ENCODE measurements at places on chromosomes 1 and 21.

- ATAC-seq = no peak
Observed at GRCh38 chr1:228390649-228391048, 16.0 kb downstream of the TRIM11 start.

DNA sequence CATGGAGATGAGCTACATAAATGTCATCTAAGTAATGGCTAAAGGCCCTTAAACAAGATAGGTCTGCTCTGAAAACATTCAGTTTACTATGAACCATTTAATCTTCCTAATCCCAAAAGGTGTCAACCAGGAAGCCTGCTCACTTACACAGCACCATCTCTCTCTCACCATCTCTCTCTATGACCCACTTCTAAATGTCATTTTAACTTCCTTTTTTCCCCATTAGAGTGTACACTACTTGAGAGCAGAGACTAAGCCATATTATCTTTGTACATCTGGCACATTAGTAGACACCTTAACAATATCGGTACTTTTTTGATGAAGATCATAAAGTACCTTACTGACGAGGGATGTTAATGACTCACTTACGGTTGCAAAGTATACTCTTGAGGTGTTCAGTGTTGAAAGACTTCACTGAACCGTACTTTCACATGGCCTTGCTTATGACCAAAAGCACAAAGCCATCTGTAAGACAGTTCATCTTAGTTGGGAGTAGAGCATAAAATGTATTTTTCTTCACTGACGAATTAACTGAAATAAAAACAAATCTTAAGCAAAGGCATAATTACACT is 25.4 kb downstream of the FBXO42 start:
- peak; percentile 71 for ATAC-seq

DNA sequence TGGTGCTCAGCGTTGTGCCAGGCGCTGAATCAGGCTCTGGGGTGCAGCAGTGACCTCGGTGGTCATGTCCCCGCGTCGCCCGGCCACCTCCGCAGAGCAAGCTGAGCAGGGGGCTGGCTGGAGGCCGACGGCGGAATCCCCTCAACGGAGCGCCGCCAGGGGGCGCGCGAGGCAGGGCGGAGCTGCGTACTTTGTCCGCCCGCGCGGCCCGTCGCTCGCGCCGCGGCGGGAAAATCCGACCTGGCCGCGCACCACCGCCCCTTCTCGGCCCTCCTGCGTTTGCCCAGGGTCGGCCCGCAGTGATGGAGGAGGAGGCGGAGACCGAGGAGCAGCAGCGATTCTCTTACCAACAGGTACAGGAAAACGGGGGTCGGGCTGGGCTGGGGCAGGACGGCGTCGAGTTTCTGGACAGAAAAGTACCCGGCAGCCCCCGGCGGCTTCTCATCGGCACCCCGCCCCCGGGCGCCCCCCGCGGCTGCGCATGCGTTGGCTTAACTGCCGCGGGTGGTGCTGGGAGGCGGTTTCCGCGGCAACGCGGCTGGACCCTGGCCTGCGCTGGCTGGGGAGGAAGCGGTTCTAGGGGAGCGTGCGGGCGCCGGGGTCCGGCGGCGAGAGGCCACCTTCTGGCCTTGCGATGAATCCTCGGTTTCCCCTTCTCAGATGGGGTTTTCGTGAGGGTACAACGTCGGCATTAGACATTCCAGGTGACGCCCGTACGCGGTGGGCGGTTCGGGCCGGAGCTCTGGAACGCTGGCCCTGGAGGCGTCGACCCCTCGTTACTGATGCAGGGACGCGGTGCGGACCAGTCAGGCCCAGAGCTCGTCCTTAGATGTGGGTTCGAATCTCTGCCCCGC is at the start of gene CENPS:
Gene CENPS, plus strand, starts transcription at position 218 of the 854 bp plus-strand sequence. Its CDS starts 85 bp downstream, at position 303.
- peak; percentile 84 for ATAC-seq

DNA sequence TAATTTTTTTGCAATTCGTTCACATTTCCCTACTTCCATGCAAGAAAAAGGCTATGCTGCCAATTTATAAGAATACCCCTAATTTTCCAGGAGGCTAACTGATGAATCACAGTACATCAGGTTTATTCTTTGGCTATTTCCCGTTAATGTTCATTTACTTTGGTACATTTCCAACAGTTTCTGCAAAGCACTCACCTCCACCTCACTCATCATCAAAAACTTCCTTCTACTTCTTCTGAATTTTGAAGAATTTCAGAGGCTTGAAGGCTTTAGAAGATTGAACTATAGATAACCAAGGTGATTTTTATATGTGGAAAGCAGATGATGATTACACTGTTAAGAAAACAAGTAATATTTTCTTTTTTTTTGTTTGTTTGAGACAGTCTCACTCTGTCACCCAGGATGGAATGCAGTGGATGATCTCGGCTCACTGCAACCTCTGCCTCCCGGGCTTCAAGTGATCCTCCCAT is 60.5 kb upstream of the HP1BP3 start:
- no peak for ATAC-seq

DNA sequence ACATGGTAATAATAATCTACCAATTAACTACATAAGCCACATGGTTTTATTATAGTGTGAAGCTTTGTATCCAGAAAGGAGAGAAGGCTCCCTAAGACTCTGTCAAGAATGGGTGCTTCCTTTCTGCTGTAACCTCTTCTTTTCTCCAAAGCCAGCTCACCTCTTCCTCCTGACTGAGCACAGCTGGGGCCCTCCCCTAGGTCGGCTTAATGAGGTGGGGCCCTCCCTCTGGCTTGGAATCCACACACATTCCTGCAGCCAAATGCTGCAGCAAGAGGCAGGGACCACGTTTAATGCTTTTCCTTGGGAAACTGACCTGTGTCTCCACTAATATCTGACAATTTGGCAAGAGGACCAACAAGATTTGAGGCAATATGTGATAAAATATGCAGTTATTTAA is 94.8 kb downstream of the DSCAM start:
- ATAC-seq = no peak

- ATAC-seq = no peak
Observed at GRCh38 chr1:62285440-62285839, 33.8 kb downstream of the KANK4 start.

DNA sequence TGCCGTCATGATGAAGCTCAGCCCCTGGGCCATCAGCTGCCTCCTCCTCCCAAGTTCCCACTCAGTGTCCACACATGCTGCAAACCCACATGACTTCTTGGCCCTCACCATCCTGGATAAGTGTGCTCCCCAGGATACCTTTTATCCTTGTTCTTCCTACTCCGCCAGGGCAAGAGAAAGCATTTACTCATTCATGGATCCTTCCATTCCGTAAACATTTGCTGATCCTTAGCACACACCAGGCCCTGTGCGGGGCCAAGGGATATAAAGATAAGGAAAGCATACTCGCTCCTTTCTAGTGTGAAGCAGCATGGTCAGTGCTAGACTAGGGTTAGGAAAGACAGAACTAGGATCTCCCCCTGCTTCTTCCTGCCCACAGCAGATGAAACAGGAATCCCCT is 122.1 kb upstream of the HMGB4 start:
- ATAC-seq = no peak

DNA sequence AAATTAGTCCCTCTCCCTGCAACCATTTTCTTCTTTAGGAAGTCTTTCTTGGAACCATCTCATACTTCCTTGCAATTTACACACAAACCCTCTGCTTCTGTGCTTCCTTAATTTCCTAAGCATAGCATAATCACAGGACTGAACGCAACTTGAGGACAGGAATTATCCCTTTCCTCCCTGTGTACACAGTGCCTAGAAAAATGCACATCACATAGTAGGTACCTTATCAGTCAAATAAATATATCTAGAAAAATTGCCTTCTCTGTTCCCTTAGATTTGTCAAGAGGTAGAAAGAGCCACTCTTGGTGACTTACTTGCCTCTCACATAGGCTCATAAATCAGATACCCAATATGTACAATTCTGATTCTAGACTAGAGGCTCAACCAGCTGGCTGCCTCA is 4.9 kb downstream of the ASPM start:
- ATAC-seq = no peak

GRCh38 chr1:202804126-202804525 is 4.1 kb downstream of the KDM5B start:
- ATAC-seq = no peak

- ATAC-seq = no peak
Observed at GRCh38 chr1:19892628-19893168, 10.5 kb downstream of the OTUD3 start.

DNA sequence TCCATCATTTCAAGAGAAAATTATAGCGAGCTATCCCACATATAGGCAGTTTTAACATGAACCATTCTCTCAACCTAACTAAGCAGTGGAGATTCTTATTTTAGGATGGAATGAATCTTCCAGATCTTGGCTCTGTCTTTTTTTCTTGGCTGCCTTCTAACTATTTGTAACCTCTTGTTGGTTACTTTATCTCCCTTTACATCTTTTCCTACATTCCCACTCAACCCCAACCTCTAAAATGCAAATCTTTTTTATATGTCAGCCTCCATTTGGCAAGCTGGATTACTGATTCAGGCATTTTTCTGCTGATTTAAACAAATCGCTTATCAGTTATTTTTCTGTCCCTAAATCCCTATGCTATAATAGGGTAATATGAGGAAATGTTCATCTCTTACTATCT is 46.9 kb upstream of the LHX8 start:
- ATAC-seq = no peak

- no peak for ATAC-seq
Observed at GRCh38 chr1:61297887-61298286, 215.5 kb downstream of the NFIA start.

DNA sequence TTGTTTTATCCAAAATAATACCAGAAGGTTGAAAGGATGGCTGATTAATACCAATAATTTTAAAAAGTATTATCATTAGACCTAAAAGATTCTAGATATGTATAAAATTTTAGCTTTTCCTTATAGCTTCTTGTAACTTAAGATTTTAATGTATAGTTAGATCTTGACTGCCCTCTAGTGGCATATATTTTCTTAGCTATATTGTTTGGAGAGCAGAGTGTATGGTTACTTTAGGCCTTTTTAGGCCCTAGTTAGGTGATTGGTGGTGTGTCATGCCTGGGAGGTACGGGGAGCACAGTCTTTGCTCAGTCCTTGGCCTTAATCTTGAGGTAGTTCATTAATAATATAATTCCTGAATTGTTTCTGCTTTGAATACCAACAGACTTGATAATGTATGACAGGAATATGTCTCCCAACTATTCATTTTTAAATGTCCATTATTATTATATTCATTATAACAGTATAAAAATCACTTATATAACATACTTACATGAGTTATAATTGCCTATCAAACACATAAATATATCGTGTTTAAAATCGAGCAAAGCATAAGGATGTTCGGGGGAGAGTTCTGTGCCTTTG is 328.4 kb downstream of the ZP4 start:
- ATAC-seq = peak; percentile 54

DNA sequence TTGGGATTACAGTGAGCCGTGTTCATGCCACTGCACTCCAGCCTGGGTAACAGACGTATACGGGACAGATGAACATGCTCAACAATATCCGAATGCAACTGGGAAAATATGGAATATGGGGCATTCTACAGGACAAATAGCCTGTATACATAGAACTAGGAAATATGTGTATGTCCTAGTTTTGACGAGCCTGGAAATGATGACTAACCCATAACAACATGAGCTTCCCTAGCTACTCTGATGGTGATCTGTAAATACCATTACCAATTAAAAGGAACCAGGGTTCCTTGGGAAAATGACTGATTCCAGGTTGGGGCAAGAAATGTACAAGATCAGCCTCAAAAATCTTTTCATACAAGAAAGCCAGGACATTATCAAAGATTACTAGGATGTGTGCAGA is 42.8 kb upstream of the ARTN start:
- ATAC-seq = no peak

DNA sequence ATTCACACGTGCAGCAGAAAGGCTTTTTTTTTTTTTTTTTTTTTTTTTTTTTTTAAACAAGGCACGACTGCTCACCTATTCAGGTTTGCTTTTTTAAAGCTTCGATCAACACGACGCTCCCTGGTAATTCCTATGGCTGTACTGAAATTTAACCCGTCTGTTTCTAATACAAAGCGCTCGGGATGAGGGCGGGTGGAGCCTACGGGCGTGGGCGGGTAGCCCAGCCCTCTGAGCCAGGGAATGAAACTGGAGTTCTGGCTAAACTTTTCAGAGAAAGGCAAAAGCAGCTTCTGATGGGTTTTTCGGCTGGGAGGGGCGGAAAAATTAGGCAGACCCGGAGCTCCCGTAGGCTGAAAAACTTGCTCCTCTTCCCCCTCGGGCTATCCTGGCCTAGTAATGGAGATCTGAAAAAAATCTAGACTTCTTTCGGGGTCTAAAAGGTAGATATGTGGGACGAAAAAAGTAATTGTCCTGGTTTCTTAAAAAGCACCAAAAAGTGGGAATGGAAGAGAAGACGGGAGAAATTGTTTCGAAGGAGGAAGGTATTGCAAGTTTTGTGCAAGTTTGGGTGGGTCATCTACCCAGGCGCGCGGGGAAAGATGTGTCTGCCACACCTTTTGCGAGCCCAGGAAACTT is 7.4 kb downstream of the NR5A2 start:
- no peak for ATAC-seq

DNA sequence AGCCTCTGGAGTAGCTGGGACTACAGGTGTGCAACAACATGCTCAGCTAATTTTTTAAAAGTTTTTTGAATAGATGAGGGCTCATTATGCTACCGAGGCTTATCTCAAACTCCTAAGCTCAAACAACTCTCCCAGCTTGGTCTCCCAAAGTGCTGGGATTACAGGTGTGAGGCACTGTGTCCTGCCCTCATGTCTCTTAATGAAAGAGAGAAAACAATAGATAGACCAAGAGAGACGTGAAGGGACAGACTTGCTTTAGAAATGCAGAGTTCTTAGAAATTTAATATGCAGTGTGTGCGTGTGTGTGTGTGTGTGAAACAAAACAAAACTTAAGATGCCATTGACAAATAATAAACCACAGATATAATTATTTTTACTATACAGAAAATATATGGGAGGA is 105.2 kb downstream of the ST3GAL3 start:
- no peak for ATAC-seq

DNA sequence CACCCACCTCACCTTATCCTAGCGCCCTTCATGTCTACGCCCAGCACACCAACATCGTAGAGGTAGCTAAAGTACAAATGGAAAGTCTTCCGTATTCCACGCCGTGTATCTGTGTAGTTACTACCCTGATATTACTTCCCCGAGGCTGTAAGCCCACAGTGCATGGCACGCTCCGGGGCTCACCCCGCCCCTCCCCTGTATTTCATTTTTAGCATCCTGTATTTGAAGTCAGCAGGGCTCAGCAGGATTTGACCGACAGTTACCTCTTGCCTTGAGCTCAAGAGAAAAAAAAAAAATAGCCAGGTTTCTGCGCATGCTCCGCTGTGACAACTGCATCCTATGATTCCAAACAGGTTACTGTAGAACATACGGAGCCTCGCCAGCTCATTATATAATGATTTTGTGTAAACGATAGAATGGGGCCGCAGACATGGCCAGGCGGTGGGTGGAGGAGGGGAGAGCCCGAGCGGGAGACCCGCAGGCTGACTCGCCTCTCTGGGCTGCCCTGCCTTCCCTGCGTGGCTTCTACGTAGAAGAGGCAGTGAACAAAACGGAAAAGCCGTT is 1.3 kb downstream of the ABCG1 start:
- peak; percentile 69 for ATAC-seq

Measured in activated CD4-positive, CD25-positive, alpha-beta regulatory T cell treated with anti-CD3 and anti-CD28 coated beads, Interleukin-2, amount 50 U/mL, for 24 hours (primary cell).